ENCODE measurements at places on chromosomes 6 and 20.

- DNase-seq: peak; percentile 63
Measured at GRCh38 chr6:5517796-5518195, 256.5 kb downstream of the FARS2 start.

DNA sequence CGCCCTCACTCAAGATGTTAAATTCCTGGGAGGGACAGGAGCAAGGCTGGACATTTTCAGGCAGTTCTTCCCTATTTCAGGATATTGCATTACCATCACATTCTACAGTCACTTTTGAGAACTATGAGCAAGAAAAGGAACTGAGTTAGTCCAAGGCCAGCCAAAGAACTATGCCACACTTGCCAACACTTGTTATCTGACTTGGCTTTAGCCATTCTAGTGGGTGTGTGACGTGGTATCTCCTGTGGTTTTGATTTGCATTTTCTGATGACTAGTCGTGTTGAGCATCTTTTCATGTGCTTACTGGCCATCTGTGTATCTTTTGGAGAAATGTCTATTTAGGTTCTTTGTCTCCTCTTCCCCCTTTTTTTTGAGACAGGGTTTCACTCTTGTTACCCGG is 12.0 kb downstream of the XRN2 start:
- peak; percentile 44 for DNase-seq

- peak; percentile 41 for DNase-seq
Measured at GRCh38 chr6:89794324-89794723, 25.3 kb downstream of the MDN1 start.

- DNase-seq: peak; percentile 12
Measured at GRCh38 chr6:53483423-53484353, 61.2 kb downstream of the GCLC start.

All from stimulated activated CD4-positive, alpha-beta T cell treated with anti-CD3 and anti-CD28 coated beads, Interleukin-15, amount 100 ng/mL, for 24 hours (primary cell).